ENCODE measurements at places on chromosomes 13 and 19.
A peak's percentile ranks its signal among the peaks of the same experiment; 100 is the strongest.

DNA sequence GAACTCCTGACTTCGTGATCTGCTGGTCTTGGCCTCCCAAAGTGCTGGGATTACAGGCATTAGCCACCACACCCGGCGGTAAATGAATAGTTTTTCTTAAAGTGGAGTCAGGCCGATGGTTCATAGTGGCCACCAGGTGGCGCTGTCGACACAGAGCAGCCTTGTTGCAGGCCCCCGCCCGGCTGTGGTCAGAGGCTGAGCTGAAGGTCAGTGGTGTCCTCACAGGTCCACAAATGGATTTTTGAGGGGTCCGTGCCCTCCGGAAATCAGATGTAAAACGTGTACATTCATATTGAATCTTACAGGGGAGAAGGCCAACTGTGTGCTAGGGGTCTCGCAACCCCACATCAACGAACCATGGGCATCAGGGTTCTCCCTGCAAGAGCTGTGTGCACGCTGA is 13.4 kb upstream of the WDR18 start:
- DNase-seq: no peak

- no peak for DNase-seq
Measured at GRCh38 chr13:97512732-97513131, 78.8 kb downstream of the RAP2A start.

- DNase-seq: no peak
Measured at GRCh38 chr13:29801102-29801501, 49.3 kb downstream of the UBL3 start.

DNA sequence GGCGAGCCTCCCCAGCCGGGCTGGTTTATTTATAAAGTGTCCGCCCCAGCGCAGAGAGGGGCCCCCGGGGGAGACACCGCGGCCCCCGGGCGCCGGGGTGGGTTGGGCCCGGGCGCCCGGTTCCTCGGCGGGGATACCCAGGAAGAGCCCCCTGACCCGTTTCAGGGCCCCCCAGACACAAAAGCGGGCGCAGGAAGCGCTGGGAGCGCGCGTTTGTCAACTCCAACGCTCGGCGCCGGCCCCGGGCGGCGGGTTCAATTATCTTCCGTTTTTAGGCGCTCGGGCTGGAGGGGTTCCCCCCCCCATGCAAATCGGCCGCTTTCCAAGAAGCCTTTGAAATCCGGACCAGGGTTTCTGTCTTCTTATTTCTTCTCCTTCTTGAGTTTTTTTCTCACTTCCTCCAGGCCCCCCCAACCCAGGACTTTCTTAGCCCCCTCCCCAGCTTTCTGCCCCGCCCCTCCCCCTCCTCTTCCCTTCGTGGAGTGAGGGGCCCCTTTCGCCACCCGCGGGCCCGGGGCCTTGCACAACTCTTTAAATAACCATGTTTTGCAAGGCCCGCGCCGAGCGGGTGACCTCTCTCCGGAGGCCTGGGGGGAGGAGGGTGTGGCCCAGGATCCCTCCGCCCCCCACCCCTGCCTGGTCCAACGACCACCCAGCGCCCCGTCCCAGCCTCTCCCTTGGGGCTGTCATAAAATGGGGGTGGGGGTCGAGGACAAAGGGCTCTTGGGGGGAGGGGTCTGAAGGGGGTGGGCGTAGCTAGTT is 935 bp downstream of the ARID3A start:
- DNase-seq: no peak

- DNase-seq: peak; percentile 98
Measured at GRCh38 chr13:44917589-44918325, 71.5 kb downstream of the NUFIP1 start.

DNA sequence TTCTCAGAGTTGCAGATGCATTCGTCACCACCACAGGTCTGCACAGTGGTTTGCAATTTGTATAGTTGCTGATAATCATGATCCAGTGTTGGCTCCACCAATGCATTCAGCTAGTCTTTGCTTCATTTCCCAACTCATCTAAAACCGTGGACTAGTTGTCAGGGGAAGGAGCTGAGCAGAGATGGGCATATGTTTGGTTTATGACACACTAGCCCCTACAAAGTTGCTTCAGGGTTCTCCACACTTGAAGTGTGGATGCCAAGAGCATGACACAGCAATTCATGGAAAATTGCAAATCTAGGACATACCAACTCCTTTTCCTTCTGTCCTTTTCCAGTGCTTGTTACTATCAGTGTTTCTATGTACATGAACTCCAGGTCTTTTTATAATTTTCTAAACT is 168.0 kb downstream of the TNFSF13B start:
- DNase-seq: no peak

- DNase-seq: no peak
Measured at GRCh38 chr19:39148939-39149529, 23.4 kb downstream of the PAK4 start.

- DNase-seq: no peak
Measured at GRCh38 chr13:93522501-93522900, 295.9 kb downstream of the GPC6 start.

DNA sequence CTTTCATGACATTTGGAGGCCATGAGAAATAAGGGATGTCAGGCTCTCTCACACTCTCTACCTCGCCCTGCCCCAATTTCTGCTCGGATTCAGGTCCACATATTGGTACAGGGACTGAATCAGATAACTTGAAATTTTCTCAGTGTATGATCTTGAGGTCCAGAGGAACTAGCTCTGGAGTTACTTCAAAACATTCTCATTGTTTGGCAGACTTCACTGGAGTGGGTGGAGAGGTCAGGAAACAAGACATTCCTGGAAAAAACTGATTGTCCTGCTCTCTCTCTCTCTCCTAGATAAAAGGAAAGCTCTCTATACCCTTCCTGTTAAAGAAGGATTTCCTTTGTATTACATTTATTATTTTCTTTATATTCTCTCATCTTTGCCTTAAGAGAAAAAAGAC is 428.1 kb upstream of the DACH1 start:
- no peak for DNase-seq

DNA sequence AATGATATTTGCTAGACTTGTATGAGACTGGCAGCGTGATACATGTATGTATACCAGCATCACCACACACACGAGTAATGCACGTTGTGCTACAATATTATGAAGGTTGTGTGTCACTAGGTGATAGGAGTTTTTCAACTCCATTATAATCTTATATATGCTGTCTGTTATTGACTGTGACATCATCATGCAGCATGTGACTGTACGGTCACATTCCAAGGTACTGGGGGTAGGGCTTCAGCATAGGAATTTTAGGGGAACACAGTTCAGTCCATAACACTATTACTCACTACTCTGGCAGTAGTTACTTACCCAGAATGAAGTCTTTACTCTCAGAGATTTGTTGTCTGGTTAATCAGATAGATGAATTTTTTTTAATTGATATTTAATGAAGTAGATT is 91.1 kb downstream of the CDK8 start:
- no peak for DNase-seq

- no peak for DNase-seq
Measured at GRCh38 chr13:27016875-27017274, 154.7 kb downstream of the USP12 start.

- no peak for DNase-seq
Measured at GRCh38 chr13:25973576-25973975, 78.2 kb downstream of the SHISA2 start.

GRCh38 chr19:45160870-45161737 is at the start of gene NKPD1:
NKPD1 (minus strand) TSS chr19:45160982; CDS start chr19:45160150, 832 bp downstream.
- DNase-seq: no peak
